ENCODE measurements at places on chromosomes 1 and 21. TPM values are rescaled to one million over a fixed set of nuclear protein-coding genes. Genes with fewer than 3 reads are reported as not detected.

The ATP1A2 gene
- polyA plus RNA-seq: 4.6 TPM

The GPATCH2 gene
- polyA plus RNA-seq: 24.8 TPM

The PTAFR gene
- polyA plus RNA-seq: 2.9 TPM

The REN gene
- 111 TPM for polyA plus RNA-seq

The OVAAL gene
- not detected for polyA plus RNA-seq

The LDLRAD1 gene
- polyA plus RNA-seq: not detected

The TMEM269 gene
- 0.44 TPM for polyA plus RNA-seq

The PRDM16 gene
- 6.4 TPM for polyA plus RNA-seq

The SEMA4A gene
- polyA plus RNA-seq: 18.3 TPM

The UTS2 gene
- 0.12 TPM for polyA plus RNA-seq
